ENCODE measurements at places on chromosomes 2 and 18.

DNA sequence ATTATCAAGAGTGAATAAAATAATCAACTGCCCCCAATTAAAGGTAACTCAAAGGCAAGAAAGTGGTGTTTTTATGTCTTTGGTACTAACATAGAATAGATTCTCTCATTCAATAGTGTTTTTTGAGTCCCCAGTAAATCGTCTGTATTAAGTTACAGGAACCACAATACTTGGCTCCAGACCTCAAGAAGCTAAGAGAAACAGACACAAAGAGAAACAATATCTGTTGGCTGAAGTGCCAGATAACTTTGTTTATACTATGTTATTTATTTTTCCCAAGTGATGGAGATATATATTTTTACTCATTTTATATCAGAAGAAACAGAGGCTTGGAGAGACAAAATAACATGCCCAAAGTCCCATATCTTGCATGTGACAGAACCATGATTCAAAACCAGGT lies 201.7 kb upstream of the HNRNPA3 start:
- no peak for DNase-seq

DNA sequence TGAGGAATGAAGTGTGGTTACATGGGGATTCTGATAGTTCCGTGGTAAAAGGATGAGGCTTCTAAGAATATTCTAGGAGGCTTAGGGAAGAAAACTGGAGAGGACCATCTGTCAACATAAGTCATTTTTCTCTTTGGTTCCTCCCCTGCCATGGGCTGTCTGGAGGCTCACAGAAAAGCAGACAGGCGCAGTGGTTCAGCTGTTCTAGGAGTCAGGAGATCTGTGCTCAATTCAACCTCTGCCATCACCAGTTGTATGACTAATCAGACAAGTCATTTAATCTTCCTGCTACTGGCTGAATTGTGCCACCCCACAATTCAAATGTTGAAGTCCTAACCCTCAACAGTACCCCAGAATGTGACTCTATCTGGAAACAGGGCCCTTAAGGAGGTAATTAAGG lies 36.4 kb downstream of the ADAM17 start:
- DNase-seq = no peak

DNA sequence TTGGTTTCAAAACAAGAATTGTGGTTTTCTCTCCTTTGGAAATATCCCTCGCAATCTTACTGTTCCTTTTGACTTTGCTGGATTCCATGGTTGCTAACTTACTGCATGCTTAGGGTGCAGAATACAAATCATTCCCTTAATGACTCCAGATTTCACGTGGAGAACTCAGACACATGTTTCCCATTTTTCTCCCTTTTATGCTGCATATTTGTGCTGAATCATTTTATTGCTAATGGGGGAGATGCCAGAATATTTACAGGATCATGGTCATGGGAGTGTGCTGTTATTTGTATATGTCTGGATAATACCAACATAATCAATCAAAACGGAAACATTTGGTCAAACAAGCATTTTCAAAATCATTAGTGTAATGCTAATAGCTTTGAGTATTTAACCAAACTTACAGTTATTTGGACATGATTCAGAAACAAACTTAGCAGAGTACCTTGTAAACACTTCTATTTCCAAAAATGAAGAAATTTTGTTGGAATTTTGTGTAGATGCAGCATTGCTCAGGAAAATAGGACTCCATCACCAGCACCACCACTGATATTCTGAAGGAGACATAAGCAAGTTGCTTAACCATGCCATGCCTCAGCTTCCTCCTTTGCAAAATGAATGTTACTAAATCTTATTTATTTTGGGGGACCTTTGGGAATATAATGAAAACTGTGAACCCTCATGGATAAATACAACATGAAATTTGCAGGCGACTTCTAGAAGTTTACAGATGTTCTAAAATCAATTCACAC lies 122.5 kb upstream of the RND3 start:
- no peak for DNase-seq

- peak; percentile 23 for DNase-seq
These were observed 177.1 kb downstream of the FAM210A start for GRCh38 chr18:13548966-13549879.

- DNase-seq = no peak
These were observed 25.8 kb upstream of the SRD5A2 start for GRCh38 chr2:31606509-31606908.

- no peak for DNase-seq
These were observed 80.5 kb downstream of the MYO5B start for GRCh38 chr18:50114448-50114847.

GRCh38 chr18:38198956-38199355 lies 633.4 kb upstream of the CELF4 start:
- DNase-seq = no peak

- DNase-seq = no peak
These were observed 223.0 kb downstream of the NBAS start for GRCh38 chr2:15337996-15338666.

DNA sequence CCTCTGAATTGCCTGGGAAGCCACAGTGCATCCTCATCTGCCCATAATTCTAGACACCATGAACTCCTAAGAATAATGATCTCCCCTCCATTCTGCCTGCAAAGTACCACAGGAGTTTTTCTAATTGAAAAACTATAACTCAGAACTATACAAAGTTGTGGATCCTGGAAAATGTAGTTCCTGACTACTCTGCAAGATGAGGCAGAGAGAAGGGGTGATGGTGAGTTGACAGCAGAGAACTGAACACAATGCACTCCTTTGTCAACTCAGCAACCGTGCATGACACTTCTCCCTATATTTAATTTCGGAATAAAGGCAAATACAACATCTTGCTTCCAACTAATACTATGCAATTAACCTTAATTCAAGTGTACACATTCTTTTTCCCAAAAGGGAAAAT lies 471.1 kb upstream of the FAM98A start:
- DNase-seq = no peak

GRCh38 chr18:21132398-21132918 lies 20.8 kb upstream of the ROCK1 start:
- no peak for DNase-seq

DNA sequence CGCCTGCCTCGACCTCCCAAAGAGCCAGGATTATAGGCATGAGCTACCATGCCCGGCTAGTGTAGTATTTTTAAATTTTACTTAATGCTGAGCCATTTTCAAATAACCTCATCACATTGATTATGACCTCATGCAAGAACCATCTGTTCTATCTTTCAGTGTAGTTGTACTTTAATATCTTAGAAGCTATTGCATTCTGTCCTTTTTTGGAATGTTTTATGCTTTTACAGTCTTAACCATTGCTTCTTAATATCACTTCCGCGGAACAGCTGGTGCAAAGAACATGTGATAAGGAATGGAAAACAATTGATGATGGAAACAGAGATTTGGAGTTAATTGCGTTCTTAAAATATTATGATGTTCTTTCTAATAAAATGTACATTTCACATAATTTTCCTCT lies 2.7 kb downstream of the GEN1 start:
- no peak for DNase-seq

- no peak for DNase-seq
These were observed 26.1 kb downstream of the LIMS1 start for GRCh38 chr2:108560241-108560811.

GRCh38 chr2:3745920-3746319 lies 42.5 kb downstream of the DCDC2C start:
- no peak for DNase-seq

DNA sequence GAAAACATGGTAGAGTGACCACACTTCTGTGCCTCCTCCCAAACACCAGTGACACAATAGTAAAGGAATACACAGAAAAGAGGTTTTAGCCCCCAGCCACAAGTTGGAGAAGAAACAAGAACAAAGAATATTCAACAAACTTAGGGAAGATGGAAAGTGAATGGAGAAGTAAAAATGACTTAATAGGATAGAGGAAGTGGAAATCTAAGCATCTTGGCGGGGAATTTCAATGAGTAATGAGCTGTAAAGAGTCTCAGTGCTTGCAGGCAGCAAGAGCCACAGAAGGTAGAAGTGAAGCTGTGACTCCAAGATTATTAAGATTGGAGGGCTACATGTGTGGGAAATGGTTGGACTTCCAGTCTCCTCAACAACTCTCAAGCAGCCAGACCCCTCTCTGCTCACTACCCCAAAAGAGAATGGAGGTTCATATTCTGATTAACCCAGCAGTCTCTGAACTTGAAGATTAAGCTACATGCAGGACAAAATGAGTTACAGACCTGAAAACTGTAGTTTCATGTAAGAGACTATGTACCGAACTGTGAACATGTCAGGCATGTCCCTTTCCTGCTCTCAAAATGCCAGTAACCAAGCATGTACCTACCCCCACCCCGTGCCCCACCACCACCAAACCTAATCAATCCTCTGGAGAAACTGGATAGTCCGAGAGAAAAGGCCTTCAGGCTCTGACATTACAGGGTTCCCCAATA lies 16.9 kb upstream of the HNRNPLL start:
- no peak for DNase-seq

DNA sequence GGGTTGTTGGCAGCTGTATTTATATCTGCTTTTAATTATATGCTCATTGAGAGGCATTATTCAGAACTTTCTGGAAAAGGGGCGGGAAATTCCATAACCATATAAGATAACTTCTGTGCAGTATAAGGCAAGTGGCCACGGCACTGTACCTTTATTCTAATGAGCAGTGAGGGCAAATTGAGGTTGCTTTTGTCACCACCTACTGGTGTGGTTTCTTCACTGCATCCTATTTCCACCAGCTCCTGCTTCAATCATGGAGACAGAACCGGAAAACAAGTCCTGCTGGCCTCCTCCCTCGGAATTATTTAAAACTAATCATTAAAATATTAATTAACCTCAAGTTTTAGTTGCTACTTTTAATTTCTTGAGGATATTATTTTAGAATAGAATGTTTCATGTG lies 759.4 kb downstream of the CBLN2 start:
- peak; percentile 42 for DNase-seq

- no peak for DNase-seq
These were observed 25.0 kb upstream of the ASXL2 start for GRCh38 chr2:25903216-25903776.

DNA sequence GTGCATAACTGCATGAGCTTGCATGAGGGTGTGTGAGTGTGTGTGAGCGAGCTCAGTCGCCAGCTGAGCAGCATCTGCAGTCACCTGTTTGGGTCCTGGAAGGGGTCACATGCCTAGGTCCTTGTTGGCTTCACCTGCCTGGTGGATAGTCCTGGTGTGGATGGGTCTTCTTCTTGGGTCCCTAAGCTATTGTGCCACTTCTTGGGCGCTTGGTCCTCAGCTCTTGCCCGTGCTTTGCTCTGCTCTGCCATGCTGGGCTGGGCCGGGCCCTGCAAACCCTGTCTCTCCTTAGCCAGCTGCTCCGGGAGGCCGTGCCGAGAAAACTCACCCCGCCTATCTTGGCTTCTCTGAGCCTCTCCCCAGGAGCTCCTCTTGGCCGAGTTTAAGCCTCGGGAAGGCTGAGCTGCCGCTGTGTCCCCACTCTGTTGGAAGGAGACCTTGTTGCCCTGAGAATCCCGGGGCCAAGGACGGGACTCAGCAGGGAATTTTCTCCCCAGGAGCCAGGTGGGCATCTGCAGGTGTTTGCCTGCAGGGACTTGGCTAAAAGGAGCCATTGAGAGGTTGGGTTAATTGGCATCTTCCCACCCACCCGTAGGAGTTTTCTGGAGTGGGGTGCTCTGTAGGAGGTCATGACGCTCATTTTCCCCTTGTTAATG lies 300.8 kb downstream of the NDUFA10 start:
- DNase-seq = peak; percentile 80

GRCh38 chr2:72136933-72137497 lies 10.6 kb downstream of the CYP26B1 start:
- no peak for DNase-seq

DNA sequence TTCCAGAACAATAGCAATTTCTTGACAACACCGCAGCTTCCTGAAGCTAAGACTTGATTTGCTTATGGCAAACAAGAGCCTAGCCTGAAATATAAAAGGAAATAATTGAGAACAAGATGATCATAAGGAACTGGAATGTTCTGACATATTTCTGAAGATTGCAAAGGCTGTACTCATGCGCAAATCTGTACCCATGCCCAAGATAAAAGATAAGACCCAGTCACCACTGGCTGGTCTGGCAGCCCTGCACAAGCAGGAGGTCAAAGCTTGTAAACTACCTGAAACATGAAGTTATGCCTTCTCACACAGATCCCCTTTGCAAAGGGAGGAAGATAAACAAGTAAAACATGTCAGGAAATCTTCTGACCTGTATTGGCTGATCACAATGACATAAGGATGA lies 160.8 kb upstream of the GYPC start:
- DNase-seq = no peak

DNA sequence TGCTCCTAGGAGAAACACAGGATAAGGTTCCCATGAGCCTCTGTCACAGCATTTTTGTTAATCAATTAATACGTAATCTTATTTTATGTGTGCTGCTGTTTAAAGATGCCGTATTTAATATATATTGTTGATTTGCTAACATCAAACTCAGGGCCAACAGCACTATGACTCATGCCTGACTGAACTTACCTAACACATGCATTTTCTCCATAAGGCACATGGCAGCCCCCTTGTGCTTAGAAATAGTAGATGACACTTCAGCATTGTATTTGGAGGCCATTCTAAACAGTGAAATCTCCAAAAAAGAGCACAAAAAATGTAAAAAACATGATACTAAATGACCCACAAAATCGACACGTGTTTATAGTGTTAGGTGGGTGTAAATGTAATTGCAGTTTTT lies 314.8 kb downstream of the MYCN start:
- DNase-seq = no peak

GRCh38 chr2:66874411-66874810 lies 439.5 kb downstream of the MEIS1 start:
- DNase-seq = no peak

- DNase-seq = no peak
These were observed 6.7 kb upstream of the SCN1A start for GRCh38 chr2:166134252-166135151.

GRCh38 chr2:32064021-32064601 lies 755 bp downstream of the SPAST start:
- DNase-seq = no peak

DNA sequence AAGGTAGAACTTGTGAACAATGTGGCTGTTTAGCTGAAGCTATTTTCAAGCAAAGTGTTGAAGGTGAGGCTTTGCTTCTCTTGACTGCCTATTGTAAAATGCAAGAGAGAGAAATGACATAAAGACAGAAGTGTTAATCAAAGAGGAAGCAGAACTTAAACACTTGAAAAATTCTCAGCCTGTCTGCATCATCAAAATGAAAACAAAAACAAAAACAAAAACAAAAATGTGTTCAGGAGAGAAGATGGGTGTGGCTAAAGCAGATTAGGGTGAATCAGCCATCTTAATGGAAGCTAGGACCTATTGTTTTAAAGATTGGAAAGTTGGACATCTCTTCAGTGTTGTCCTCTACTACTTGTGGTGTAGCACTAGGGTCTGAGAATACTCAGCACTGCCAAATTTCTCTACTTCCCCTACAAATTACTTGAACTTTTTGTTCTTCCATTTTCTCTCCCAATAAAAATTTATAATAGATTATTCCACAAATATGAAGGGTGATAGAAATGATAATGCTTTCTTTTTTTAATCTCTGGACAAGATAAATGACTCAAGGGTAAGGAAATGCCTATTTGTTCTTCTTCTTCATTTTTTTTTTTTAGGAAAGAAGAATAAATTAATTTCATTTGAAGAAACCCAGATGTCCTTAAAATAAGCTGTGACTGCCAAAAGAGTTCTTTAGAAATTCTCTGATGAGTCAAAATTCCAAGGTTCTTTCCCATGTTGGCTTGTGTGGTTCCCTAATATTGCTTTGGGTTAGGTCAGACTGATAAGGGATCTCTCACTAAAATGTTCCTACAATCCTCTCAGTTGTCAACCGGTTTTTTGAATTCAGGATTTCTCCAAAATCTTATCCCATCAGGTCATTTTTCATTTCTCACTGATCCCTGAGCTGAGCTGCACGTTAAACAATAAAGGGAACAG lies 571.2 kb upstream of the ZEB2 start:
- DNase-seq = no peak

Measured in NCI-H1417 (cell line).